RPMI7951 (cell line): ENCODE measurements at places on chromosomes 13 and 19. TPM values are rescaled to one million over a fixed set of nuclear protein-coding genes. Genes with fewer than 3 reads are reported as not detected.

- peak; percentile 20 for DNase-seq
Observed at GRCh38 chr13:50576156-50576555, 267.3 kb downstream of the DLEU7 start.

Gene TEX26
- total RNA-seq, result not detected in 2 replicates

DNA sequence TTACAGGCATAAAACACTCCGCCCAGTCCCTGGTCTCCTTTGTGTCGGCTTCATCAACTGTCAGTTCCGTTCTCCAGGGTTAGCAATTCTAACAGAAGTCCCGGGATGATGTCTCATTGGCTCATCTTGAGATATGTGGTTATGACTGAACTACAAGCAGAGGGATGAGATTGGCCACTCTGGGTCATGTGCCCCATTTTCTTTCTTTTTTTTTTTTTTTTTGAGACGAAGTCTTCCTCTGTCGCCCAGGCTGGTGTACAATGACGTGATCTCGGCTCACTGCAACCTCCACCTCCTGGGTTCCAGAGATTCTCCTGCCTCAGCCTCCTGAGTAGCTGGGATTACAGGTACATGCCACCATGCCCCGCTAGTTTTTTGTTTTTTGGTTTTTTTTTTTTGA, 95.4 kb upstream of the MRI1 start:
- no peak for DNase-seq

Gene DKKL1
- total RNA-seq, result 0.24 and 0.59 TPM in 2 replicates

DNA sequence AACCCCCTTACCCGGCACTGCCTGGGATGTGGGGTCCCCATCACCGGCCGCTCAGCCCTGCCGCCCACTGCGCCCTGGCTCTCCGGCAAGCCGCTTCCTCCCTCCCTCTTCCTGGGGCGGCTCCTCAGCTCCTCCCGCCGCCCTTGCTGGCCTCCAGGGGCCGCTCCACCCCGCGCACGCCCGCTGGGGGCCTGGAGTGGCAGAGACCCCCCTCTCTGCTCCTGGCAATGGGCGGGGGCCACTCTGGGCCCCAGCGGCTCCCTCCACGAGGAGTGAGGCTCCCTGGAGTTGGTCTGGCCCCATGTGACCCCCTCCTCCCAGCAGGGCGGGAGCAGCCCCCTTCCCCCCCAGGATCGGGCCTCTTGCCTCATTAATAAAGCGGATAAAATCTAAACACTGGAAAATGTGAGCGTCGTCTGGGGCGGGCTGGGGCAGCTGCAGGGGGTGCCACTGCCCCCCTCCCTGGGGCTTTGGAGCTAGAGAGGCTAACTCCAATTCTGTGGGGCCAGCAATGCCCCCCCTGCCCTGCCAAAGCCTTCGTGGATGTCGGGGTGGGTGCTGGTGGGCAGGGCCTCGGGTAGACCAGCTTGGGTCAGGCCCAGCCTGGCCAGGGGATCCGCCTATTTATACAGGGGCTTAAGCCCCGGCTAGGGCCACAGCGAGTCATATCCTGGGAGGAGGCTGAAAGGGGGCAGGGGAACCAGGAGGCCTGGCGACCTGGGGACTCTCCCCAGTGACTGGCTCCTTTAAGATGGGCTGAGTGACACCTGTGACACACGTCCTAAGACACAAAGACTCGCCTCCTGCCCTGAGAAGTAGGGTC, at the start of gene PTGER1:
PTGER1 (minus strand) TSS at position 104 of the 823 bp plus-strand sequence. CDS start 1,034 bp downstream, outside the sequence.
- DNase-seq, result no peak
